ENCODE measurements at places on chromosomes 13 and 19. TPM values are rescaled to one million over a fixed set of nuclear protein-coding genes. Genes with fewer than 3 reads are reported as not detected.

The SERPINE3 gene
- not detected for total RNA-seq

The DAND5 gene
- total RNA-seq: not detected

The ZNF507 gene
- 11.5 TPM for total RNA-seq

The KIR2DL3 gene
- not detected for total RNA-seq

The MYO9B gene
- 37.7 TPM for total RNA-seq

The CLEC17A gene
- total RNA-seq: not detected

The NCR1 gene
- not detected for total RNA-seq

The ZC3H13 gene
- total RNA-seq: 18.3 TPM

The WIZ gene
- 22.8 TPM for total RNA-seq

The RAX2 gene
- total RNA-seq: not detected

The PEX11G gene
- total RNA-seq: 1.7 TPM

The SULT2B1 gene
- 16.6 TPM for total RNA-seq

The SELENOV gene
- total RNA-seq: not detected

The CYP2A7 gene
- total RNA-seq: not detected

The PLA2G4C gene
- total RNA-seq: 11.0 TPM

The ZNF766 gene
- total RNA-seq: 10.9 TPM

The CAB39L gene
- total RNA-seq: 2.0 TPM

The SIGLEC12 gene
- total RNA-seq: not detected

The ZNF667 gene
- not detected for total RNA-seq

The CXCL17 gene
- not detected for total RNA-seq

The ZNF490 gene
- total RNA-seq: 0.65 TPM

The ZNF552 gene
- 4.4 TPM for total RNA-seq

The ZSCAN5B gene
- total RNA-seq: not detected

The CD79A gene
- 0.66 TPM for total RNA-seq

Measured in A549 treated with ZK216348 at 1 μM for 4 hours (cell line).